ENCODE measurements at places on chromosomes 3 and 15.

DNA sequence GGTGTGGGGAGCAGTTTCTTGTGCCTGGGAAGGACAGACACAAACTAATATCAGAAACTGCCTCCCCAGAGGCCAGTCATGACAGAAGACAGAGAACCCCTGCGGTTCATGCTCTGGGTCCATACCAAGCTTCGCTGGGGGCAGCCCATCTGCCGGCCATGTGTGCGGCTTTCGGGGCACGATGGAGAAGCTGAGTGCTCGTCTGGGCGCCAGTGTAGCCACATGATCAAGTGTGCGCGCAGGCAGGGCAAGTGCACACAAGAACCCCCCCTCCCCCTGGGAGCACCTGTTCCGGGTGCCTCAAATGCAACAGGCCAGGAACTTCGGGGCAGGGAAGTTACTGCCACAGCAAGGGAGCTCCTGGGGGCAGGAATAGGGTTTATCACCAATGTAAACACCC lies 1.8 kb downstream of the ADAMTS17 start:
- DNase-seq, result no peak

- DNase-seq, result peak; percentile 22
Observed at GRCh38 chr3:32706348-32707025, 21.5 kb downstream of the CNOT10 start.

GRCh38 chr15:81939604-81940440 lies 106.0 kb downstream of the MEX3B start:
- peak; percentile 6 for DNase-seq

- no peak for DNase-seq
Observed at GRCh38 chr3:184603151-184604030, 41.8 kb downstream of the EPHB3 start.

GRCh38 chr3:192505731-192506130 lies 221.6 kb downstream of the FGF12 start:
- DNase-seq, result no peak

DNA sequence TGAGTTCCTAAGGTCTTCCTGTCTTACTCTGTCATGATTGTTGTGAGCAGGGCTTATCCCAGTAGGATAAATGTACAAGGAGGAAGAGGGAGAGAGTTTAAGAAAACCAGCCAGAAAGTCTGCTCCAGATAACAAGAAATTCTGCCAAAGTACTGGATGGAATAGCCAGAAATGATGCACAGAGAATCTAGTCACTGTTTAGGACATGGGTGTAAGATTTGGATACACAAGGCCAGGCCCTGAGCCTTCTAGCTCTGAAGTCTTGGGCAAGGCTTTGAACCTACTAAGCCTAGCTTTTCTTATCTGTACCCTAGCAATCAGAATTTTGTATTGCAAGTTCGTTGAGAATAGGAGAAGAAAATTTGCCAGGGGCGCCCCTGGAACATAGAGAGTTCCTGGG lies 180.4 kb upstream of the ROPN1 start:
- no peak for DNase-seq

- no peak for DNase-seq
Observed at GRCh38 chr3:107884719-107885460, 205.9 kb downstream of the CD47 start.

DNA sequence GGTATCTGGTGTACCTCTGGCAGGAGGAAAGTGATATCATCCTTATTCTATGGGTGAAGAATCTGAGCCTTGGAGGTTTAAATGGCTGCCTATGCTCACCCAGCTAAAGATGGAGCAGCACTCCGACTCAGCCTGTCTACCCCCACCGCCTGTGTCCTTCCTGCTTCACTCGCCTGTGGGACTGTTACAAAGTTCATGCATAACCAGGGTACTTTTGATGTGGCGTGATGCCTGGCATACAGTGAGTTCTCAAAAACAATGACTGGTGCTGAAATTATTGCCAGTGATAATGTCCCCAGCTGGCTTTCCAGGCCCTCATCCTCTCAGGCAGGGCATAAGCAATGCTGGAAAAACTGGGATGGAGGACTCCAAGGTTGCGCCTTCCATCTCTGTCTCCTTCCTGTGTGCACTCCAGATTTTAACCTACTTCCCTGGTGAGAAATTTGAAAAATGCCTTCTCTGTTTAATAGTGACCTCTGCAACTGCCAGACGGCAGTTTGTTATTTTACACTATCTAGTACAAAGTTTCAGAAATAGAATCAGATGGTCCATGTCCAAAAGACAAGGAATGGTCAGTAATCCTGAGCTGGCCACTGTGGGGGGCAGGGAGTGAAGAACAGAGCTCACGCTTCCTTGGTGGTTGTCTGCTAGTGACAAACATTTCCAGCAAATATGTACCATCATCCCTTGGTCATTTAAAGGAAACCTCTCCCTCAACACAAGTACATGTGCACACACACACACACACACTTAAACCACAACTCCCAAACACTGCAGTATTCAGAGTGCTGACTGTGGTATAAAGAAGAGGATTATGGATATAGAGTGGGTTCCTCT lies 86.5 kb upstream of the NMNAT3 start:
- DNase-seq, result no peak

DNA sequence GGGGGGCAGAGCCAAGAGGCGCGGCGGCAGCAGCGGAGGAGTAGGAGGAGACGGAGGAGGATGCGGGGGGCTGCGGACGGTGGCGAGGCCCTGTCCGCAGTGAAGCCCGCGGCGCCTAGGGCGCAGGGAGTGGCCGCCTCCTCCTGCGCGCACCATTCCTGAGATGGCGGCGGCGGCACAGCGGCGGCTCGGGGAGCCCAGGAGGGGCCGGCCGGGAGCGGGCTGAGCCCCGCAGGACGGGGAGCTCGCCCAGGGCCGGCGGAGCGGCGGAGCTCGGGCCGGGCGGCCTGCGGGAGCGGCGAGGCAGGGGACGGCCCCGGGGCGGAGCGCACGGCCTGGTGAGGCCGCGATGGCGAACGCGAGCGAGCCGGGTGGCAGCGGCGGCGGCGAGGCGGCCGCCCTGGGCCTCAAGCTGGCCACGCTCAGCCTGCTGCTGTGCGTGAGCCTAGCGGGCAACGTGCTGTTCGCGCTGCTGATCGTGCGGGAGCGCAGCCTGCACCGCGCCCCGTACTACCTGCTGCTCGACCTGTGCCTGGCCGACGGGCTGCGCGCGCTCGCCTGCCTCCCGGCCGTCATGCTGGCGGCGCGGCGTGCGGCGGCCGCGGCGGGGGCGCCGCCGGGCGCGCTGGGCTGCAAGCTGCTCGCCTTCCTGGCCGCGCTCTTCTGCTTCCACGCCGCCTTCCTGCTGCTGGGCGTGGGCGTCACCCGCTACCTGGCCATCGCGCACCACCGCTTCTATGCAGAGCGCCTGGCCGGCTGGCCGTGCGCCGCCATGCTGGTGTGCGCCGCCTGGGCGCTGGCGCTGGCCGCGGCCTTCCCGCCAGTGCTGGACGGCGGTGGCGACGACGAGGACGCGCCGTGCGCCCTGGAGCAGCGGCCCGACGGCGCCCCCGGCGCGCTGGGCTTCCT lies at the start of gene GPR27:
Gene GPR27 (plus strand): TSS at position 155 of the 909 bp plus-strand sequence. CDS start 195 bp downstream, at position 350.
- DNase-seq, result no peak

GRCh38 chr3:21426920-21427319 lies 324.1 kb downstream of the ZNF385D start:
- no peak for DNase-seq

DNA sequence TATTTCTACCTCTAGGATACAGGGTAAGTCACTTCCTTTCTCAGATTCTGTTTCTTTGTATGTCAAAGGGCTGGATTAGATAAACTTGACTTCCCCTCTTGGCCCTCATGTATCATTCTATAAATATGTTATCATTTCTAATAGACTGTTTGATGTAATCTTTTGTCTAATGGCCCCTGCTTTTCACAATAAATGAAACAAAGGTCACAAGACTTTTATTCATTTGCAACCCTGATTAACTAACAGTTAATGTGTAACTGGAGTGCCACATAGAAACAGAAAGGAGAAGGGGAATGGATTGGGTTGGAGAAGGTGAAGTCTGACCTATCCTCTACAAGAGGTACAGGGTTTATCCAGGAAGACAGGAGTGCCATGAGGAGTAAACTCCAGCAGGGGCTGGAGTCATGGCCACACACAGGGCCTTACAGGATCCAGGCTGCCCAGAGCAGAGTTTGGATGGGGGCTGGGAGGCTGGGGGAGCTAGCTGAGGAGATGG lies 8.0 kb upstream of the B3GNT5 start:
- DNase-seq, result no peak

DNA sequence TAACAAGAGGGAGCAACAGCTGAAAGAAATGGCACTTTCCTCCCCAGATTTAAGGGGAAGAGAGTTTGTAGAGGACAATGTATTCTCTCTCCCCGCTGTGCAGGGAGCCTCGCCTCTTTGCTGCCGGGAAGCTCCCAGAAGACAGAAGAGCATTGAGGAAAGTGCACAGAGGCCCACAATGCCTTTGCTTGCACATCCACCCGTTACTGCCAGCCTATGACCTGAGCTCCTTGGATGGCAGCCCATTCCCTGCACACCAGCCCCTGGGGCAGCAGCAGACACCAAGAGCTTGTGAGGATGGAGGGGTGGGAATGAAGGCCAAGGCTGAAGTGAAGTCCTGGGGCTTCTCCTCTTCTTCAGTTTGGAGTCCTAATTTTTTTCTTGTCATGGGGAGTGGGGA lies 67.0 kb downstream of the CLDN11 start:
- no peak for DNase-seq

- DNase-seq, result no peak
Observed at GRCh38 chr3:154241496-154241895, 82.8 kb downstream of the DHX36 start.

GRCh38 chr3:37991109-37991508 lies 523 bp downstream of the VILL start:
- no peak for DNase-seq

DNA sequence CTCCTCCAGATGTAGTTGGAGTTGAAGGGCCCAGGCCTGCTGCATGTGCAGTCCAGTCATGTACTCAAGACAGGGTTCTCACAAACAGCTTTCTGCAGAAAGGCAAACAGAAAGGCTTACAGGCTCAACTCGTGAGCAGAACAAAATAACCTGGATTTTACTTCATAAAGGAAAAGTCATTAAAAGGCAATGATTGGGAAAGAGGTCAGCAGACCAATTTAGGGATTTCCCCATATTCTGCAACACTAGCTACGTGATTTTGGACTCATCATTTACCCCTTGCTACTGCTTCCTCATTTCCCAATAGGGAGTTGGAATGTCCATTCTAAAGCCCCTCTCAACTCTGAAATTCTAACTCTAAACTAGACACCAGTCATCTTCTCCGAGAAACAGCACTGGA lies 18.1 kb downstream of the METTL6 start:
- no peak for DNase-seq

GRCh38 chr3:55012091-55012490 lies 84.2 kb upstream of the LRTM1 start:
- DNase-seq, result no peak

- DNase-seq, result no peak
Observed at GRCh38 chr3:132829101-132829500, 106.9 kb upstream of the NPHP3 start.
